Left lung (tissue), 14 donors: ENCODE measurements at places on chromosomes 13 and 19. TPM values are rescaled to one million over a fixed set of nuclear protein-coding genes. Genes with fewer than 3 reads are reported as not detected.
A peak's percentile ranks its signal among the peaks of the same experiment; 100 is the strongest.

- no peak overlapping the region for H3K4me3 ChIP-seq
- peaks cover 5% of the 10 kb centered on the region for H3K4me1 ChIP-seq
- no peak for DNase-seq
- no peaks in the 10 kb centered on the region for H3K27me3 ChIP-seq
Observed at GRCh38 chr19:1492474-1493006, 1.6 kb downstream of the REEP6 start.

DNA sequence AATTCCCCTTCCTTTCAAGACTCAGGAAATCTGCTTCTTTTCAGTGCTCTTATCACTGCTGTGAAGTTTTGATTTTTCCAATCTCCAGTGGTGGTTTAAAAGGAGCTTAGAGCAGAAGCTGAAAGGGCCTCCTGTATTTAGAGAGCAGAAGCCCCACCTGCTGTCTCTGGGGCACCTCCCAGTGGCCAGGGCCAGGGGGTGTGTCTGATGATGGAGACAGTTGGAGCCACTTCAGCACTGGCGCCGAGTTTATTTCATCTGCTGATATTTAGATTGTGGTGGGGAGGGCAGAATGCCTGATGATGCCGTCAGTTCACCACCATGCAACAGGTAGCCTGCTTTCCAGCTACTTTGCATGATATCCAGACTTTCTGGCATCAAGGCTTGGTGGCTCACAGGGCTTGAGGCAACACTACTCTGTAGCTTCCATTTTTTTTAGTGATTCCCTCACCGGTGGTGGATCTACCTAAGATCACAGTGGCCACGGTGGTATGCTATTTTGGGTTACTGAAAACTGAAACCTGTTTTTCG is 371.9 kb downstream of the KCNRG start:
- H3K27me3 ChIP-seq, result no peaks in the 10 kb centered on the region
- no peak for DNase-seq
- no peak overlapping the region for H3K4me3 ChIP-seq
- no peaks in the 10 kb centered on the region for H3K4me1 ChIP-seq

- no peaks in the 10 kb centered on the region for H3K36me3 ChIP-seq
- no peak overlapping the region for H3K4me3 ChIP-seq
- H3K27me3 ChIP-seq, result no peaks in the 10 kb centered on the region
- H3K27ac ChIP-seq, result no peak overlapping the region
Observed at GRCh38 chr13:23788459-23788858, 100.7 kb downstream of the MIPEP start.

- H3K4me3 ChIP-seq, result no peak overlapping the region
- H3K27me3 ChIP-seq, result no peaks in the 10 kb centered on the region
- H3K4me1 ChIP-seq, result no peaks in the 10 kb centered on the region
- DNase-seq, result no peak
- H3K36me3 ChIP-seq, result no peaks in the 10 kb centered on the region
- H3K27ac ChIP-seq, result no peak overlapping the region
Observed at GRCh38 chr13:29022968-29023367, 202.8 kb downstream of the MTUS2 start.

Gene NLRP4
- not detected for total RNA-seq

GRCh38 chr19:41443813-41444455 is 978 bp downstream of the ERICH4 start:
- no peaks in the 10 kb centered on the region for H3K36me3 ChIP-seq
- peaks cover 6% of the 10 kb centered on the region for H3K4me1 ChIP-seq
- no peak for DNase-seq

Gene MAB21L1
- 0.10 TPM for total RNA-seq

GRCh38 chr13:79456051-79456450 is 24.9 kb upstream of the NDFIP2 start:
- no peaks in the 10 kb centered on the region for H3K27me3 ChIP-seq
- H3K4me3 ChIP-seq, result no peak overlapping the region
- no peaks in the 10 kb centered on the region for H3K4me1 ChIP-seq
- H3K36me3 ChIP-seq, result no peaks in the 10 kb centered on the region

DNA sequence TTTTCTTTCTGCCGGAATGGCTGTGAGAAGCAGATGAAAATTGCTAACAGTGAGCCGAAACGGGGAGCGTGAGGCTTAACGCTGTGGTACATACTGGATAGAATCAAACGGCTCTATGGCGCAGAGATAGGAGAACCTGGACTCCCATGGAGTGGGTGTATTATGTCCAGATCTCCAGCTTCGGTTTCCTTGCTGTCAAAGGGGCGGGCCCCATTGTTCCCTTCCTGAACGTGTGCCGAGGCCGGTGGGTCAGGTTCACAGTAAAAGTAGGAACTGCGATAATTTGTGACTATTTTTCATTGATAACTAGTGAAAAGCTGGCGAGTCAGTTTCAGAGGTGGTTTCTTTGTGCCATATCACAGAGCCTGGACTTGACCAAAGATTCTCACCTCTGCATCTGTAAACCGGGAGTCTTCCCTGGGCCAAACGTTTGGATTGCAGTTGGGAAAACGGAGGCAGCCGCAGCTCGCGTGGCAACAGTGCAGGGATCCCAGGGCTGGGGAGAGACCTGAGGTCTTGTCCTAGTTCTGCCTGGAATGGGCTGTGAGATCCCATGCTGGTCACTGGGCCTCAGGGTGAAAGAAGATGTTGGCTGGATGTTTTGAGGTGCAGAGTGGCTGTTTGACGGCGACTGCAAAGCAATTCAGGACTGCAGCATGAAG is 752 bp downstream of the RPL18A start:
- H3K4me3 ChIP-seq, result peak overlapping the region; percentile 100
- H3K36me3 ChIP-seq, result peaks cover 42% of the 10 kb centered on the region
- peaks cover 49% of the 10 kb centered on the region for H3K4me1 ChIP-seq
- no peak for DNase-seq
